ENCODE measurements at places on chromosomes 2 and 18.

GRCh38 chr2:86087936-86088850 lies 17.5 kb downstream of the POLR1A start:
- no peak for DNase-seq

- no peak for DNase-seq
Measured at GRCh38 chr18:9918016-9918680, 4.3 kb downstream of the VAPA start.

DNA sequence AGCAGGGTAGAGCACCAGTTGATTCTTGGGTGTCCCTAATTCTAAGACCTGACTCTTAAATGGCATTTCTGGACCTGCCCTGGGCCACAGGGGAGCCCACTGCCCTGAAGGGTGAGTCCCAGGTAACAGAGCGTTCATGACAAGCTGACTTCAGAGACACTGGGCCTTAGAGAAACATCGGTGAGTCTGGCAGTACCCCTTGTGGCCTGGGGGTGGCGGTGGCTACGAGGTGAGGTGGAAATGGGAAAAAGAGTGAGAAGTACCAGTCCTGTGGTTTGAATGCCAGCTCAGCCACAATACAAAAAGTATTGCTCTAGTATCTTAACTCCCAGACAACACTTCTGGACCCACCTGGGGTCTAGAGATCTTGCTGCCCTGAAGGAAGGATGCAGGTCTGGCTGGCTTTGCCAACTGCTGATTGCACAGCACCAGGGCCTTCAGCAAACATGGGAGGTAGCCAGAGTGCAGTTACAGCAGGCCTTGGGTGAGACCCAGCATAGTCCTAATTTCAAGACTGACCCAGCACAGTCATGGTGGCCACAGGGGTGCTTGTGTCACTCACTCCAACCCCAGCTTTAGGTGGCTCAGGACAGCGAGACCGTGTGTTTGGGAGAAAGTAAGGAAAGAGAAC lies 44.5 kb downstream of the USP34 start:
- no peak for DNase-seq

- peak; percentile 33 for DNase-seq
Measured at GRCh38 chr18:48902023-48902855, 48.5 kb downstream of the SMAD7 start.

- DNase-seq, result no peak
Measured at GRCh38 chr2:14831458-14831857, 198.9 kb downstream of the LRATD1 start.

GRCh38 chr2:237096911-237097310 lies 11.2 kb downstream of the COPS8 start:
- DNase-seq, result no peak

DNA sequence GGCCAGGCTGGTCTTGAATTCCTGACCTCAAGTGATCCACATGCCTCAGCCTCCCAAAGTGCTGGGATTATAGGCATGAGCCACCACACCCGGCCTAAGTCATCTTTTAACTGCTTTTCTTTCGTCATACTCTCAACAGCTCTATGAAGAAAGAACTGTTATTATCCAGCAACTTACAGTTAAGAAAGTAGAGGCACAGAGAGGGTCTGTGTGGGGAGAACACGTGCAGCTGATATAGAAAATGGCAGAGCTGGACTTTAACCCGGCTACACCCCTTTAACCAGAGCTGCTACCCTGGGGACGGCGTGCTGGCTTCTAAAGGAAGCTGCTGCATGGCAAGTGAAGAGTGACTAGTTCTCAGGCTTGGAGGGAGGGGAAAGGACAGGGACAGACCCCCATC lies 25.5 kb downstream of the IGFBP2 start:
- no peak for DNase-seq

DNA sequence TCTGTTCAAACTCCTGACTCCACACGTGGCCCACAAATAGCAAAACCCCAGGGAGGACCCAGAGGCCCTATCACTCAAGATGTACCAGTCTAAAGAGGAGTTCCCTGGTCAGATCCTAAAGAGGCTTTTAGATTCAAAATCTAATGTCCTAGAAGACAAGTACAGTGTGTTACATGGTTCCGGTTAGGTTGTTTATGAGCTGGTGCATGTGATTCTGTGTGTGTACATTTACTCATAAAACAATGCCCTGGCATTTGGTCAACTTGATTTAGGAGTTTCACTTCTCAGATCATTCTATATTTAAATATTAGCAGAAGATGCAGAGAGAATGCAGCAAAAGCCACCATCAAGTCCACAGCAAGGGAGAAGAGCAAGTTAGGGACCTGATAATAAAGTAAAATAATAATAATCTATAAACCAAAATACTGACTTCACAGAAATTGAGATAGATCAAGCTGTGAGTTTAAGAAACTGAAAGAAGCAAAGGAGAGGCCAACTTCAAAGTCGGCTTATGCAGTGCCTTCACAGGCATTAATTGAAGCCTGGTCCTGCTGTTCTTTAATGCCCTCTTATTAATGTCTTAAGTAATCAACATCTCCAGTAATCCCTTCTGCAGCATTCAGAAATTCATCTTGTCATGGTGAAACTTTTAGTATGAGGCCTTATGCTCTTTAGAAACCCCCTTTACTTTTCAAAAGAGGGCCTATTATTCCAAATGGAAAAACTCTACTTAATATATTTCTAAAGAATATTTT lies 4.2 kb upstream of the AP1S3 start:
- no peak for DNase-seq

DNA sequence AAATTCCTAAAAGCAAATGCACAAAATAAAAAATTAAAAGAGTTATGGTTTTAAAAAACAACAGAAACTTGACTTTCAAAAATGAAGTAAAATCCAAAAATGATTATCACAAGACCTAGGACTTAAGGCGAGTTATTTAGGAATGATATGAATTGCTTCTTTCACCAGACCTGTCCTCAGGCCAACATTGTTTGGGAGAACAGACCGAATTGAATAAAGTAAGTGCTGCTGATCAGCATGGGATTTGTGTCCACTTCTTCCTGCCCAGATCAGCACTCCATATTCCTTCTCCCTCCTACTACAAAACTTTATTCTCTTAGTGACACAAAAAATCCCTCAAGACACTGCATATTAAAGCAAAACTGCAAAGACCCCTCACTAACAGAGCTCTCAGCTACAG lies 39.1 kb downstream of the WDFY1 start:
- DNase-seq, result no peak

- peak; percentile 87 for DNase-seq
Measured at GRCh38 chr18:58321986-58322385, 278.0 kb downstream of the NEDD4L start.

DNA sequence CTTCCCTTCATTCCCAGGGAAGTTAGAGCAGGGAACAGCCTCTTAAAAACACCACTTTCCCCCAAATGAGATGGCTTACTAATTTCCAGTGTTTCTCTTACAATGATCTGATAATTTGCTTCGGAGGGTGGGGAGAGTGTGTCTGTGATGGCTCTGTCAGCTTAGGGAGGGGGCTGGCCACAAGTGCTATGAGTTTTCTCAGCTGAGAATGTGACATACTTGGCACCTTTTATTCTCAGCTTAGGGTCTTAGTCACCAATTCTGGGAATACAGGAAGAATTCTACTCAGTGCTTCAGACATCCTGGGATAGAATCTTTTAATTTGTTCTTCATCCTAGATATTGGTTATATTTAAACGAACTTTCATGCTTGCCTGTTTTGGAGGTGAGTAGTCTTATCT lies 64.4 kb downstream of the AOX1 start:
- DNase-seq, result no peak

DNA sequence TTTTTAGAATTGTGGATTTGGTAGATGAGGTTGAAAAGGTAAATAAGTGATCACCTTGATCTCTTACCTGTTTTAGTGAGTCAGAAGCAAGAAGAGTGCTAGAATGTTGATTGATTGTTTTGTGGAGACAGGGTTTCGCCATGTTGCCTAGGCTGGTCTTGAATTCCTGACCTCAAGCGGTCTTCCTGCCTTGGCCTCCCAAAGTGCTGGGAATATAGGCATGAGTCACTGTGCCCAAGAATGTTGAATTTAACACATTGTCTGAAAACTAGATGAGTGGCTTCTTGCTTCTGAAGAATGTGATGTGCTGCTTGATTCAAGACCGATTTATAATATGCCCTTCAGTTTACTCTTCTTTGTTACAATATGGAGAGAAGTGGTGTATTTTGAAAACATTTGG lies 121.3 kb downstream of the FMNL2 start:
- DNase-seq, result no peak

DNA sequence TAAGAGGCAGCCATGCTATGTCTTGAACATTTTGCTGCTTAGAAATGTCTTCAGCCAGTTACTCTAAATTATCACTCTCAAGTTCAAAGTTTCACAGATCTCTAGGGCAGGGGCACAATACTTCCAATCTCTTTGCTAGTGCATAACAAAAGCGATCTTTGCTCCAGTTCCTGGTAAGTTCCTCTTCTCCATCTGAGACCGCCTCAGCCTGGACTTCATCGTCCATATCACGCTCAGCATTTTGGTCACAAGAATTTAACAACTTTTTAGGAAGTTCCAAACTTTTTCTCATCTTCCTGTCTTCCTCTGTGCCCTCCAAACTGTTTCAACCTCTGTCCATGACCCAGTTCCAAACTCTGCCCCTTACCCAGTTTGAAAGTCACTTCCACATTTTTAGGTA lies 8.8 kb upstream of the SLC35F5 start:
- no peak for DNase-seq

- DNase-seq, result peak; percentile 31
Measured at GRCh38 chr2:20614201-20615067, 36.5 kb downstream of the HS1BP3 start.

DNA sequence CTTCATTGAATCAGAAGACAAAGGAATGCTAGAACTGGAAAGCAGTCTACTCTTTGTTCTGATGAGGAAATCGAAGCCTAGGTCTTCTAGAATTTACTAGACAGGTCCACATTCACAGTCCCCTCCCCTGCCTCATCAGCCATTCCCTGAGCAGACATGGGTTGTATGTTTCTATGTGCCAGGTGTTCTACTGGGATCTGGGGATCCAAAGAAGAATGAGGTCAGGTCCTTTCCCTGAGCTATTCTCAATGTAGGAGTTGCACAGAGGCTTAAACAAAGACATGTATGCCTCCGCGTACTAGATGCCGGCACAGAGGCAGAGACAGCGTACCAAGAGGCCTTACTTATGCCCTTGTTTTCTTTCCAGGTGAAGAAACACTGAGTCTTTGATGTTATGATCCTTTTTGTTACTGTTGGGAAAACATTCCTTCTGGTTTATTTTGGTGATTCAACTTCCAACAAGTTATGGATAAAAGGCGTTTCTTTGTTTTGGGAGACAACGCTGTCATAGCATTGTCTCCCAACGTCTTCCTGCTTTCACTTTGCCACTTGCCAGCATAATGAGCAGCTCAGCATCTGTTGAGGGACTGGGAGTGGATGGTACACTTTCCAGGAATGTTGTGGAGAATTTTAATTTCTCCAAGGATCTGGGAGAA lies 174.4 kb downstream of the ALPK2 start:
- no peak for DNase-seq

- DNase-seq, result no peak
Measured at GRCh38 chr18:22490429-22490846, 72.7 kb upstream of the CTAGE1 start.

- DNase-seq, result no peak
Measured at GRCh38 chr2:173239644-173240043, 115.0 kb upstream of the CDCA7 start.

- DNase-seq, result no peak
Measured at GRCh38 chr2:176832086-176832485, 380.5 kb upstream of the HNRNPA3 start.

DNA sequence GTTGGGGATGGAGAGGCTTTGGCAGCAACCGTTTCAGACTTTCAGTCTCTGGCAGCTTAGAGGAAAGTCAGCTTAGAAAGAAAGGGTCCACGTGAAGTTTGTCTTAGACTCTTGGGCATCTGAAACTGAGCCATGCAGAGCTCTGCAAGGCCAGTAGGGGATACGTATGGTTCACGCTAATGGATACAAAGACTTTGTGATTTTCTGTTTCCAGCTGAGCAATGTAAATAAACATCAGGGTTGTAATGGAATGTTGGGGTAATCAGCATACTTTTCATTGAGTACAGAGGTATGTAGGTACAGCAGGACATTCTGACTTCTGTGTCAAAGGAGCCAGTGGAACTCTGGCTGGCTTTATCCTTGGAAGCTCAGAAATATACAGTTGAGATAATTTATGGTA lies 31.0 kb downstream of the RALB start:
- DNase-seq, result no peak

- DNase-seq, result no peak
Measured at GRCh38 chr2:226882606-226883005, 46.8 kb downstream of the RHBDD1 start.

DNA sequence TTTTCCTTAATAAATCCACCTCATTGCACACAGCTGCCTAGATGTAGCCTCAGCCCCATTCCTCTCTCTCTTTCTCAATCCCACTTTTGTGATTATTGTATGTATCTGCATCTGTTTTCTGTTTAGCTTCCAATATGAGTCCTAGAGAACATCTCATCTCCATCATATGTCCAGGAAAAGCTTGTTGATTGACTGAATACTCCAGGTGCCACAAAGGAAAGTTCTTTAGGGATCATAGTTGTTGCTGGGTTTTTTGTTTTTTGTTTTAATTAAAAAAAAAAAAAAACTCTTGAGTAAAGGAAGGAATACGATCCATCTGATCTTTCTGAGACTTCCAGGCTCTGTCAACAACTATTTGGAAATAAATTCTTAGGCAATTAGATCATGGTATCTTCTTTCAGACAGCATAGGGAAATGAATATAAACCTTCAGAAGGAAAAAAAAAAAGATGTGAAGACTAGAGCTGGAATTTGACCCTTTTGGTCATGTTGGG lies 42.5 kb downstream of the KIAA2012 start:
- DNase-seq, result no peak

- DNase-seq, result no peak
Measured at GRCh38 chr2:46394649-46395510, 84.5 kb upstream of the TMEM247 start.

DNA sequence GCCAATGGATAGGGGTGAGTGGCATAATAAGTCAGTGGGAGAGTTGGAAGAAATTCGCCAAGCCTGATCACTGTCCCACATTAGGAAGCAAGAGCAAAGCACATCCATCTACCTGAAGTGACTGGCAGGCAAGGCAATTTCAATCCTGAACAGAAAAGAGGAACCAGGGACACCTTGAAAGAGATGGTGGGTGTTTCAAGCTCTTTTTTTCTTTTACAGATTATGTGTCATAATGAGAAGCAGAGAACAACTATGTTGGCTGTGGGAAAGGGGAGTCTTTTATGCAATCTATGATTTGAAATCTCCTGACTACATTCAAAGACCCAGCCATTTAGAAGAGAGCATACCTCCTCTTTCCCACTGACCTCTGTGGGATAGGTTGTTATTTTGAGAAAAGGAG lies 63.5 kb downstream of the TGIF1 start:
- no peak for DNase-seq

DNA sequence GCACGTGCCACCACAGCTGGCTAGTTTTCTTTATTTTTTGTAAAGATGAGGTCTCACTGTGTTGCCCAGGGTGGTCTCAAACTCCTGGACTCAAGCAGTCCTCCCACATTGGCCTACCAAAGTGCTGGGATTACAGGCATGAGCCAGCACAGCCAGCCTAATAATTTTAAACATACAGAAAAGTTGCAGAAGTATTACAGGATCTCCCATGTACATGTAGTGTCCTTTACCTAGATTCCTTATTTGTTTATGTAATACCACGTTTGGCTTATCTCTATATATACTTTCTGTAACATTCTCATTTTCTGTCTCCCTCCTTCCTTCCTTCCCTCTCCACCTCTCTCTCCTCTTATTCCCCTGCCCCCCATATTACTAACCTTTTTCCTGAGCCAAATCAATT lies 41.7 kb downstream of the PPM1B start:
- no peak for DNase-seq

Data from posterior cingulate gyrus (tissue), 11 donors.